ENCODE measurements at places on chromosomes 5 and 9.

GRCh38 chr9:109428854-109429253, 69.3 kb downstream of the PTPN3 start:
- DNase-seq, result no peak

DNA sequence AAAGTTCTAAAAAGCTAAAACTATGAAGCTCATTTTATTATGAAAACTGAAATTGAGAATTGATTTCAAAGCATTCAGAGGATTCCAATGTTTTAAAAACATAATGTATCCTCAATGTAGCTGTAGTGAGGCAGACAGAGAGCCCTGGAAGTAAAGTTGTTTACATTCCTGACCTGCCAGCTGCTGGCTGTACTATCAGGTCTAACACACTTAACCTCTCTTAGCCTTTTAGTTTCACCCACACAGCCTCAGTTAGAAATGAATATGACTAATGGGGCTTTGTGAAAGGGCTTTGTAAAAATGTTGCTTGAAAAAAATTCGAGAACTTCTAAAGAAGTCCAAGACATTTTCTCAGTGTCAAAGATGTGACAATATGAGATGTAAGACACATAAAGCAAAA, 122.6 kb downstream of the FBXL17 start:
- no peak for DNase-seq

- DNase-seq, result no peak
Observed at GRCh38 chr9:130982636-130983358, 26.2 kb upstream of the LAMC3 start.

DNA sequence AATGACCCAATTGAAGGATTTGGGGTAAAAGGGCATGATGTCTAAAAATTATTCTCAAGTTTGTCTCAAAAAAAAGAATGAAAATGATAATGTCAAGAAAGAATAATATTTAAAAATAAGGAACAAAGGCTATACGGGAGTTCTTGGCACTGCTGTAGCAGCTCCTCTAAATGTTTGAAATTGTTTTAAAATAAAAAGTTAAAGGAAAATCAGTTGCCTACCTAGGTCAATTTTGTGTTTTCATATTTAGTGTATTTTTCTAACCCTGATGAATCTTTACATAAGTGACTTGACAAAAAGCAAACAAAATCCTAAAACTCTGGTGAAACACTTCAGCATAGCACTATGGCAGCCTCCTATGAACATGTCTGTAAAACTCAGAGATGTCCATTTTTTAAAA, 56.4 kb downstream of the ALDH1A1 start:
- DNase-seq, result no peak

GRCh38 chr9:72441848-72442607, 77.0 kb upstream of the ZFAND5 start:
- DNase-seq, result no peak

- DNase-seq, result no peak
Observed at GRCh38 chr9:18236336-18236735, 237.6 kb upstream of the ADAMTSL1 start.

DNA sequence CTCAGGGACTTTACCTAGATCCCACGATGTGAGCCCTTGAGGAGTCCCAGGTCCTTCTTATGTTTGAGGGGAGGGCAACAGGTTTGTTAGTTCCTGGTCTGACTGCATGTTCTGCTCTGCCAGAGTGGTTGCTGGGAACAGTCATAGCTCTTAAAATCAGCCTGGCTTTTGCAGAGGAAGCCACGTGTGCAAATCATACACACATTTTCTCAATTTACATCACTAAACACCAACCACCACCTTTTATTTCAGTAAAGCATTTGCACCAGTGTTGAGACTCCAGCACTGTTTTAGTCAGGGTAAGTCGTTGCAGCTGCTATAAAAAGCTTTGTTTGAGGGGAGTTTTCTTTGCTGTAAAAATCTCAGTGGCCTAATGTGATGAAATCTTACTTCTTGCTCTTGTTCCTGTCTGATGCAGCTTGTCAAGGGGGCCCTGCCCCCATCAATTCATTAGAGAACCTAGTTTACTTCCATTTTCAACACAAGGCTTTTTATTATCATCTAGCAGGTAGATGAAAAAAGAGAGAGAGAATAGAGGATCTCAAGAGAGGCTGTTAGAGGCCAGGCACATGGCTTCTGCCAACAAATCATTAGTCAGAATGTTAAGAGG, 70.3 kb upstream of the VCAN start:
- DNase-seq, result no peak

DNA sequence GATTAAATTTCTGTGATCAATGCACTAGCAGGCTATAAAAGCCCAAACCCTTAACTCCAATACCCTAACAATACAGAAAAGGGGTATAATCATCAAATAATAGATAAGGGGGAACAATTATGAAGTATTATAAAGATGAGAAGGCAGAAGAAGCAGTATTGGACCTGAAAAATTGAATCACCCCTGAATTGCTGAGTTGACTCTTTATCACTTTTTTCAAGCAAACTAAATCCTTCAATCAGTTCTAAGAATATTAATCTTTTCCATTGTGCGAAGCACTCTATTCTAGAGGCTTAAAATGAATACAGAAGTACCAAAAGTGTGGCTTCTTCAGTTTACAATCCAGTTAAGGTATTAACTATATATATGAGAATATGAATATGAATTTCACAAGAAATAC, 120.7 kb downstream of the RNF180 start:
- DNase-seq, result no peak

GRCh38 chr9:128625391-128626146, 31.1 kb downstream of the DYNC2I2 start:
- no peak for DNase-seq

DNA sequence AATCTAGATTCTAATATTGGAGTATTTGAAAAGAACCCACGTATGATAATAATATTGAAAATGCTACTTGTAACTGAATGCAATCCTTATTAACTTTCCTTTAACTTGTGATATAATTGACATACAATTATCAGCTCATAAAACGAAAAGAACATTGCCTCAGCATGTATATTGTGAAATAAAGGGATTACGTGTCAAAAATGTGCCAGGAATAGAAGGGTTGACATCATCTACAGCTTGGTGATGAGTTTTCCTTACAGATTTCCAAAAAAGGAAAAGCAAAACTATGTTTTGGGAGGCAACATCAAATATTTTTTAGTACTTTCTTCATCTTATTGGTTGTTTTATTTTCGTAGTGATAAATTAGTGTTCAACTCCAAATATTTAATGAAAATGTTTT, 266.0 kb upstream of the PTGER4 start:
- no peak for DNase-seq

DNA sequence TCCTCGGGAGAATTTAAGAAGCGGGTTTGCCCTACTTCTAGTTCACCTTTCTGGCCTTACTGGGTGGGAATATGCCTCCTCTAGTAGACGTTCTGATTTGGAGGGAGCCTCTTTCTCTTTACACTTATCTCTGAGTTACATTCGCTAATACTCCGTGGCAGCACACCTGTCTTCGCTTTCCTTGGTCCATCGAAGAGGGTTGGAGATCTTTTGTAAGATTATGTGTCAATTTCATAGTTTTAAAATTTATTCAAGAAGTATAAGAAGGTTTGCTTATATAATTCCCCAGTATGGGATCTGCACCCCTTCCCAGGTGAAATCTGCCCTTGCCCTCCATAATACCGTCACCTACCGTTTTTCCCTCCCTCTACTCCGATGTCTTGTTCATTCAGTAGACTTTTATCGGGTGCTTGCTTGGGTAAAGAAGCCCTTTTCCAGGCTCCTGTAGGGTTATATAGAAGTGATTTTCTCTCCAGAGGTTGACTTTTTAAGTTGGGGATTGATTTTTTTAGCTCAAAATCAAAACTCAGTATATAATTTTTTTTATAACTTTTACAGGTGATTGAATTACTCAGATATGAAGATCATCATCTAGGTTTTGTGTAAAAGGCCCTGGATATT, 1.1 kb downstream of the GPBP1 start:
- DNase-seq, result no peak

- DNase-seq, result no peak
Observed at GRCh38 chr5:175542232-175542965, 64.0 kb downstream of the SFXN1 start.

GRCh38 chr5:149667084-149667828, 62.9 kb upstream of the PPARGC1B start:
- DNase-seq, result no peak

DNA sequence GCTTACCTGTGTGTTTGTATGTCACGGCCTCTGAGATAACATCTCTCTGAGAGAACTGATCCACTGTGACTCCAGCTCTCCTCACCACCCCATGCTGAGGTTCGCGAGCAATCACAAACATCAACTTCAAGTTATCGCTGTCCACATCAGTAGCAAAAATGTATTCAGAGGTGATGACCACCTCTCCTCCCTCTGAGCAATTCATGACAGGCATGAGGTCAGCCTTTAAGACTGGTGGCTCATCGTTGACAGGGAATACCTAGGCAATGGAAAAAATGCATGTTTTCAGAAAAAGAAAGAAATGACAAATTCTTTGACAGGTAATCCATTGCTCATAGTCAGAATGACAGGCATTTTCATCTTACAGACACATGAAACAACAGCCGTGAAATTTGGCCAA, 90.3 kb upstream of the CER1 start:
- no peak for DNase-seq

Measured in immature natural killer cell (primary cell).